T47D (cell line): ENCODE measurements at places on chromosomes 7 and 10.
A peak's percentile ranks its signal among the peaks of the same experiment; 100 is the strongest.

GRCh38 chr10:75191821-75192568 is 18.6 kb upstream of the VDAC2 start:
- DNase-seq: no peak

DNA sequence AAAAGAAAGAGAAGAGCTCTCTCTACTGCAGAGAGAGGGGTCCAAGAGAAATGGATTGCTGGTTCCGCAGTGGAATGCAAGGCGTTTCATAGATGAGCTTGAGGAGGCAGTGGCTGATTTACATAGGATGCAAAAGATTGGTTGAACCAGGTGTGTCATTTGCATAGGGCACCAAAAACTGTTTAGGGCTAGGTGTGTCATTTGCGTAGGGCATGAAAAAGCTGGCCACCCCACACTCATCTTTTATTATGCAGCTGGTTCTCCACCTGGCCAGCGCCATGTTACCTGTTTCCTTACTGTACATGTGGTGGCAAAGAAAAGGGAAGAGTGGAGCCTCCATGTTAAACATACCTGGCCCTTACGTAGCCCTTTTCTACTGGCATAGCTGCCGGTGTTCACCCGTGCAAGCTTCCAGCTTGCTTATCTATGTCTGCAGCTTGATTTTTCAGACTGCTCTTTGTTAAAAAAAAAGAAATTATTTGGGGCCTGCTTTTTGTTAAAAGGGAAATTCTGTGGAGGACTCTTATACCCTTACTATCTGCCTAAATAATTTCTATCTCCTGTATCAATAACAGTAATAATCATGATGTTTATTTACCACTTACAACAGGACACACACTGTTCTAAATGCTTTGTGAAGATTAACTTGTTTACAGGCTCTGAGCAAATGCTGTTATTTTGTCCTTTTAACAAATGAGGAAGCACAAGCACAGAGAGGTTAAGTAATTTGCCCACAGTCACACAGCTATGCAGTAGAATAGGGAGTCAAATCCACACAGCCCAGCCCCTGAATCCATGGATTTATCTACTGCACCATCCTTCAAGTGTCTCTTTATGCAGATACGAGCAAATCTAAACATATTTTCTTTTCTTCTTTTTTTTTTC is 33.3 kb downstream of the CASP7 start:
- no peak for DNase-seq

GRCh38 chr7:42183547-42183946 is 53.5 kb downstream of the GLI3 start:
- DNase-seq: no peak

- DNase-seq: no peak
Observed at GRCh38 chr7:68133045-68133444, 1136.4 kb downstream of the TYW1 start.

- DNase-seq: no peak
Observed at GRCh38 chr10:133156674-133157579, 3.1 kb upstream of the KNDC1 start.

GRCh38 chr7:150685219-150686029 is at the start of gene GIMAP2:
Gene GIMAP2 (plus strand): TSS chr7:150685706. CDS start chr7:150687060, 1,354 bp downstream.
- DNase-seq: peak; percentile 62

DNA sequence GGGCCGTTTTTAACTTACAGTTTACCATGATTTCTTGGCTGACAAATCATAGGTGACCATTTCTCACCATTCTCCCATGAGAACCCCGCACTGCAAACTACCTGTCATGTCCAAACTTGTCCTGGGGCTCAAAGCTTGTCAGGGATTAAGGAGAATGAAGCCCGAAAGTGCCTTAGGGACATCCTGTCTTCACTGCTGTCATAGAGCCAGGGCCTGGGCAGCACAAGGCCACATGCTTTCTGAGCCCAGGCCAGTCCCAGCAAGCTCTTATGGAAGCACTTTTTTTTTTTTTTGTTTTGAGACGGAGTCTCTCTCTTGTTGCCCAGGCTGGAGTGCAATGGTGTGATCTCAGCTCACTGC is 33.9 kb downstream of the CCM2 start:
- peak; percentile 84 for DNase-seq

DNA sequence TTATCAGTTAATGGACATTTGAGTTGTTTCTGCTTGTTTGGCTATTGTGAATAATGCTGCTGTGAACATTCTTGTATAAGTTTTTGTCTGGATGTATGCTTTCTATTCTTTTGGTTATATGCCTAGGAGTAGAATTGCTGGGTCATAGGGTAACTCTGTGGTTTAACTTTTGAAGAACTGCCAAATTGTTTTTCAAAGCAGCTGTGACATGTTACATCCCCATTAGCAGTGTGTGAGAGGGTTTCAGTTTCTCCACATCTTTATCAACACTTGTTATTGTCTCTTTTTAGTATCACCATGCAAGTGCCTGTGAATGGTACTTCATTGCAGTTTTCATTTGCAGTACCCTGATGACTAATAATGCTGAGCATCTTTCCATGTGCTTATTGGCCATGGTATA is 2.1 kb upstream of the NDUFB8 start:
- DNase-seq: no peak
